ENCODE measurements at places on chromosomes 1 and 21.

DNA sequence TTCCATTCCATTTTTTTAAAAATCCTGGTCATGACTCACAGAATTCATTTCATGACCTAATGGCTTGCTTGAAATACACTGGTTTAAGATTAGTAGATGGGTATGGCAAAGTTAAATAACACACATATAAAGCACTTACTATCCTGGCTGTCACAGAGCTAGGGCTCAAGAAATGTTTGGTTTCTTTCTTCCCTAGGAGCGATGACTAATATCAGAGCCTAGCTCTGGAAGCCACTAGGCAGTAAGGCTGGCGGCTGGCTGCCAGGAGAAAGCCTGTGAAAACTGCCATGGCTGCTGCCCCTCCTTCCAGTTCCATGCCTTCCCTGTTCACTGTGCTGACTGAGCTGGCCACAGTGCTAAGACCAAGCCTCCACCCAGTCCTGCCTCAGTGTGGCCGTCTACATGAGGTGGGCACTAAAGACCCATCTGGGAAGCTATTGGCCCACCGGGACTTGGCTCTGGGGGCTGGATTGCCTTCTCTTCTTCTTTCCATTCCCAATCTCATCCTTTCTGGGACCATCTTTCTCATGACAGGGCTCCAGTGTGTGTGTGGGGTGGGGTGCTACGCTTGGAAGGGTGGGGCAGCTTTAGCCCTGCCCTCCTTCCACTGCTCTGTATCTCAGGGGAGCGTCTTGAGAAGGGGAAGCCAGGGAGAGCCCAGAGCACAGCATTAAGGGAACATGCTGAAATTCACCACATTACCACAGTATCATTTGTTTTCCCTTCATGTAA, 10.8 kb upstream of the ASCL5 start:
- DNase-seq = no peak

DNA sequence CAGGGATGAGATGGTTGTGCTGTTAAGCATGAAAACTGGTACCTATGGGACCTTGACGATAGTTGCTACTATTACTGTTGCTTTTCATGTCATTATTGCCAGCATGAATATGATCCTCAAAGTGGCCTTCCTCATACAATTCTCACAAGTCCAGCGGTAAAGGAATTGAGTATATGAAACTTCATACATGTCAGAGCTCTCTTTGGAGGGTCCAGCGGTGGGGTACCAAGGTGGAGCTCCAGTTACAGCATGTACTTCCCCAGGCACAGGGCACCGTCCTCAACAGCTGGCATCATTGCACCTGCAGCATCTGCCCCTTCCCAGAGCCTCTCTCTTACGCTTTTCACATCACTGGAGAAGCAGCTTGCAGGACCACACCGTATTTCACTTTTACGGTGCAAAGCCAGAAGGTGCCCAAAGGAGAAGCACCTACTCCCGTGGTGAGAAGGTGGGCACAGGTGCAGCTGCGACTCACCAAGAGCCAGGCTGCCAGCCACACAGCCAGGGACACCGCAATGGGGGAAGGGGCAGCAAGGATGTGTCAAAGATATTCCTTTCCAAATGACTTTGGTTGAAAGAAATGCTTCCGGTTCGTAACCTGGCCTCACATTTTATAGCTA, 166.4 kb upstream of the IRF2BP2 start:
- no peak for DNase-seq

DNA sequence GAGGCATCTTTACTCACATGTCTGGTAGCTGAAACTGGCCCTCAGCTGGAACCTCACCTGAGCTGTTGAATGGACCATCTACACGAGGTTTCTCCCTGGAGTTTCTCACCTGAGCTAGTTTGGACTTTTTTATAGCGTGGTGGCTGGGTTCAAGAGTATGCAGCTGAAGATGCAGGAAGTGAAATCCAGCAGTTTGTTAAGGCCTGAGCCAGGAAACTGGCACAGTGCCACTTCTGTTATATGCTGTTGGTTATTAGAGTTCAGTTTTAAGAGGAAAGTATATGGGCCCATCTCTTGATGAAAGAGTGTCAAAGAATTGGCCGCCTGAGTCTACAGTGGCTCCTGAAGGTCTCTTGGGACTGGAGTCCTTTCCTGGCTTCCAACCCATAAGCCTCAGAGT, 35.6 kb downstream of the STUM start:
- no peak for DNase-seq

DNA sequence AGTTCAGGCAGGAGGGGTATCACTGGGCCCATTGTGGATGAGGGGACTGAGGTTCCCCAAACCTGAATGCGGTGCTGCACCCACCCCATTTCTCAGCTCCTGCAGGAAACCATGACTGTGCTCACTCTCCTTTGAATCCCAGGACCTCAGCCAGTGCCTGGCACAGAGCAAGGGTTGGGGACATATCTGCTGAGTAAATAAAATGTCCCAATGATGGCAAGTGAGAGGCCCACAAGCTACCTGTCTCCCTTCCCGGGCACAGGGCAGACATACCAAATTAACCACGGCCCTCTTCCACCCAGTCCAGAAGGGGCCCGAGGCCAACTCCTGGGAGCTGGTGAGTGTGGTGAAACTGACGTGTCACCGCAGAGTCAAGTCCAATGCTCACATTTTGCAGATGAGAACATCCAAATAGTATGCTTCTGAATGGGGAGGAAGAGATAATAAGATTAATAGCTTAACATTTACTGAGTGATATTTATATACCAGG, 97.6 kb downstream of the EPHB2 start:
- no peak for DNase-seq

GRCh38 chr1:45444609-45445131, 46.3 kb downstream of the TESK2 start:
- no peak for DNase-seq

DNA sequence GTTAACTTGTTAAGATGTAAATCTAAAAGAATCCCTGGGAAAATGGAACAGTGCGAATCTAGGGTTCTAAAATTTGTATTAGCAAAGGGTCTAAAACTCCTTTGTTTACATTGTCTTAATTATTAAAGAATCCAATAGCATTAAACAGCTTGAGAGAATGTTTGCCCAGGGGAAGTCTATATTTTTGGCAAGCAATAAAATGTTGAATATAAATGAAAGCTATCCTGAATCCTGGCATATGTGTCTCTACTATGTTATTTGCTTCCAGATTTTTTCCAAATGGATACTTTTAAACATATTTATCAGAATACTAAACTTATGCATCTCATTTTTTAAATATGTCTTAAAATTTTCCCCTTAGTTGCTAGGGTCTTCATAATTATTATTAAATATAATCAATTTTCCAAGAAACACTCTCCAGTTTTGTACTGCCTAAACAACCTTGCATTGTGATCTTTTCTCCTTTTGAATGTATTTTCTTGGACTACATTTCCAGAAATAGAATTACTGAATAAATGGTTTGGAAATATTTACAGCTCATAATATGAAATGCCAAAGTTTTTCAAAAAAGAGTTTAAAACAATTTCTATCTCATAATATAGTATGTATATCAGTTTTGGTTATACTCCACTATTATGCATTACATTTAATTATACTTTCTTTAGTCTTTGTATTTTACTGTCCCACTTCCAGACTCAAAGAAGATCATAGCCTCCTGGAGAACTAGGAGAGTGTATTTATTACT, 304.8 kb downstream of the USP25 start:
- no peak for DNase-seq

DNA sequence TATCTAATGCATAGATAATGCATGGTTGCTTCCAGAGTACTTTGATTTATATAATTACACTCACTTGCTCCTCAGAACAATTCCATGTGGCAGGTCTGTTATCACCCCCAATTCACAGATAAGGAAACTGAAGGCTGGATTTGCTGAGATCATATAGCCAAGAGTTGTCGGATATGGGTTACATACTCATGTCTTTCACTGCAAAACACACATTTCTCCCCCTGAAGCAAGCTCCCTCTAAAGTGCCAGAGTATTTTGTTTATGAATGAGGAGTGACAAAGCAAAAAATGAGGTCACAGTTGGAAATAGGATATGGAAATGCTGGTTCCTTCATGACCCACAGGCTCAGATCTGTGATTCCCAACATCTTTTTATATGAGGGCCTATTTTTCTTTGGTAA, 134.2 kb downstream of the ROR1 start:
- DNase-seq = no peak

DNA sequence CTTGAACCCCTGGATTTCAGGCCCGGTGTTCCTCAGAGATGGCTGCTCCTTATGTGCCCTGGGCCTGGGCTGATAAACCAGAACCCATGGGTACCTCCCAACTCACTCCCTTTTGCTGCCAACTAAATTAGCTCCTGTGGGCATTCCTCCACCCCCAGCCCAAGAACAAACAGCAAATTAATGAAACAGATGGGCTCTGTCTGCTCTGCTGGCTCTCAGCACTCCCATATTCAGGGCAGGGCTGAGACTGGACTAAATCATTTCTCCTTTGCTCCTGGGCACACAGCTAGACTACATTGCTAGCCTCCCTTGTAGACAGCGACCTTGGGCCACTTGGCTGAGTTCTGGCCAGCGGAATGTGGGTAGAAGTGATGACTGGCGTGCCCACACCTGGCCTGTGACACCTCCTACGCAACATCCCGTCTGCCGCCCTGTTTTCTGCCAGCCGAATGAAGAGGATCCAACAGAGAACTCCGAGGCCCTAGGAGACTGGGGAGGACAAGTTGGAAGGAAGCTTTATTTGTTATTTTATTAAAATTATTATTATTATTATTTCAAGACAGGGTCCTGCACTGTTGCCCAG, 101.9 kb upstream of the DISP3 start:
- no peak for DNase-seq

DNA sequence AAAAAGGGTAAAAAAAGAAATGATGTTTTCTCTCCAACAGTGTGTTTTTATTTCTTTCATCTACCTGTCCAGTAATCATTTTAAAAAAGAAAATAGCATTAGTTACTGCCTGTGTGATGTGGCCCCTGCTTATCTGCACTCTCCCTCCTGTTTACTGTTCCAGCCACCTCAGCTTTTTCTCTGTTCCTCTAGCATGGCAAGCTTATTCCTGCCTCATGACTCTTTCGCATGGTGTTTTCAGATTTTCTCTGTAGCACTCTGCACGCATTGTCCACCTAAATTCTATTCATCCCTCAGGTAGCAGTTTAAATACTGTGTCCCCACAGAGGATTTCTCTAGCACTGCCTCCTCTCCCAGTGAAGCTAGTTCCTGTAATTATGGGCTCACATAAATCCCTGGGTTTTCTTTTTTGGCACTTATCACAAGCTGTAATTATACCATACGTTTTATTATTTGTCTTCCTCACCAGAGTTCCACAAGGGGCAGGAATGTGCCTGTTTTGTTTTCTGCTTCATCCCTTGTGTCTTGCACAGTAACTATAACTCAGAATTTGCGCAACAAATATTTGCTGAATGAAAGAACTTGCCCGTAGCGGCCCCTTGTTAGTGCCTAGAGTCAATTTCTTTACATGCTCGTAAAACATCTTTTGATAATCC, 51.4 kb upstream of the LRIG2 start:
- no peak for DNase-seq

GRCh38 chr1:200409203-200409760, 554 bp downstream of the ZNF281 start:
- DNase-seq = peak; percentile 61

- DNase-seq = no peak
These were observed 6.6 kb upstream of the SLFNL1 start for GRCh38 chr1:41028034-41028642.

DNA sequence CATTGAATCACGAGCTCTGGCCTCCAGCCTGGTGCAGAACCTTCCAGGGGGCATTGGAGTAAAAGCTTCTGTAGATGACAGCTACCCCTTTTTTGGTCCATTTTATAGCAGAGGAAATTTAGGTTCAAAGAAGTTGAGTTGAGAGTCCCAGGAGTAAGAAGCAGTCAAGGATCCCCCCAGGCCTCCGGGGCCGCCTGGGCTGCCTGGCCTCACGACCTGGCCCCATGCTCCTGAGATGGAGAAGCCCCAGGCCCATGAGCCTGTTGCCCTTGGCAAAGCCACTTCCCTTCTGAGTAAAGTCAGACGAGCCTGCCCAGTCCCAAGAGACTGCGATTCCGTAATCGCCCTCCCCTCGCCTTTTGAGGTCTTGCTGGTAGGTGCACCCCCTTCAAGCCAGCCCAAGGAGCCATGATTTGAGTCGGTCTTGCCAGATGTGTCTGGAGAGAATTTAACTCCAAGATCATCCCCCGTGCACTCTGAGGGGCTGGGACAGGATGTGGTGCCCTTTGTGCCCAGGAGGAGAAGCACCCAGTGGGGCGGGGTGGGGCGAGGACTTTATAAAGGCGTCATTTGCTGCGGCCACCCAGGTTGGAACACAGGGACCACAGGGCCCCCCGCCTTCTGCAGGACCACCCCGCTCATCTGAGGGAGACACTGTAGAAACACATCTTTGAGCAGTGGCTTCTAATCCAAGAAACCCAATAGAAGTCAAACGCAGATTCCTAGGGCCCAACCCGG, 30.1 kb downstream of the PDE9A start:
- no peak for DNase-seq

DNA sequence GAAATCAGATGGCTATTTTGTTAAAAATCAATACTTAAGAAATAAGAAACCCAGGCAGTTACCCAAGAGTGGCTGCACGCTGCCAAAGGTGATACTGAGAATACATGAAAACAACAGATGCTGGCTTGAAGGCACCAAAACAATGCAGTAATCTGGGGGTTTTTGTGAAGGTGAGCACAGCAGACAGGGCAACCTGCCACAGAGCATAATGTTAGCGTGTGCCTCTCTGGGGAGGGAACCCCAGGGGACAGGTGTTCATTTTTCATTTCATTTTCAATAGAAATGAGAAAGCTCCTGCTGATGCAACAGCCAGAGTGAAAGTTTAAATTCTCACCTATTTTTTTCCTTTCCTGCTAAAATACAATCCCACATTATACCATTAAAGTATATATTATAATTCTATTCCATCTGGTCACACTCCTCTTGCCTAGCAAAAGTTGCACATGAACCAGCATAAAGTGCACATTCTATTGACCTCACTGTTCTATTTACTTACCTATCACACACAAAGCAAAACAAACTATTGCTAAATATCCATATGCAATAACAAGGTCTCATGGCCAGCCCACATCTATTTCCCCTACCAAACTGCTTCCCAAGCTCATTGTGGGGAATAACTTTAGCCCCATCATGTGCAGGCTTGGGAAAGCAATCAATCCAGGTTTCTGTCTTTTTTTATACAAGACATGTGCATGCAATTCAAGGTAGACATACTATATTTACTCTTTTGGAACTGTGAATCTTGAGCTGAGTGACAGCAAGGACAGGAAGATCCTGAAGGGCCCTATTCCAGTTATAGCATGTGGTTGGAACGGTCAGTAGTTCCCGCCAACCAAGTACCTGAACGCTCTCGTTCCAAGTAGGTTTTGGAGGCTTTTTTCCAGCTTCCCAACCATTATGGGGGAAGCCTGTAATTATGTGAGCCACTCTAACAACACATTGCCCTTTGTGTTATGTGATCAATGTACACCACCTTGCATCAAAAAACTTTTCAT, 173.6 kb downstream of the RERE start:
- DNase-seq = peak; percentile 72

- no peak for DNase-seq
These were observed 32.9 kb downstream of the FAM78B start for GRCh38 chr1:166133857-166134256.

DNA sequence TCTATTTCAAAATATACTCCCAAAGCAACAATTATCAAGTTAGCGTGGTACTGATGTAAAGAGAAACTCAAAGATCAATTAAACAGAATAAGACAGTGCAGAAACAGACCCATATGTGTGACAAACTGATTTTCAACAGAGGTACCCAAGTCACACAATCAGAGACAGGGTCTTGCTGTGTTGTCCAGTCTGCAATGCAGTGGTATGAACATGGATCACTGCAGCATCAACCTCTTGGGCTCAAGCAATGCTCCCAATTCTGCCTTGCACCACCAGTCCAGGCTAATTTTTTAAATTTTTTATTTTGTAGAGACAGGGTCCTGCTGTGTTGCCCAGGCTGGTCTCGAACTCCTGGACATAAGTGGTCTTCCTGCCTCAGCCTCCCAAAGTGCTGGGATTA, 255.6 kb downstream of the AKT3 start:
- no peak for DNase-seq

All from GM06990 (cell line).